ENCODE measurements at places on chromosomes 6 and 20.

DNA sequence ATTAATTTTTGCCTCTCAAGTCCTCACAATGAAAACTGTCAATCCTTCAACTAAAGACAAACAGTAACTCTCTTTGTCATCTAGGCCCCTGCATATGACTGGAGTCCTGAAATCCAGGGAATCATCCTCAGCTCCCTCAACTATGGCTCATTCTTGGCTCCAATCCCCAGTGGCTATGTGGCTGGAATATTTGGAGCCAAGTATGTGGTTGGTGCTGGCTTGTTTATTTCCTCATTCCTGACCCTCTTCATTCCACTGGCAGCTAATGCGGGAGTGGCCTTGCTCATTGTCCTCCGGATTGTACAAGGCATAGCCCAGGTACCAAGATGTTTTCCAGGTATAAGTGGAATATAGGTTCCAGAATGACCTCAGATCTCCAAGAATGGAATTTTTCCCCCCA is 15.4 kb downstream of the SLC17A4 start:
- no peak for DNase-seq

DNA sequence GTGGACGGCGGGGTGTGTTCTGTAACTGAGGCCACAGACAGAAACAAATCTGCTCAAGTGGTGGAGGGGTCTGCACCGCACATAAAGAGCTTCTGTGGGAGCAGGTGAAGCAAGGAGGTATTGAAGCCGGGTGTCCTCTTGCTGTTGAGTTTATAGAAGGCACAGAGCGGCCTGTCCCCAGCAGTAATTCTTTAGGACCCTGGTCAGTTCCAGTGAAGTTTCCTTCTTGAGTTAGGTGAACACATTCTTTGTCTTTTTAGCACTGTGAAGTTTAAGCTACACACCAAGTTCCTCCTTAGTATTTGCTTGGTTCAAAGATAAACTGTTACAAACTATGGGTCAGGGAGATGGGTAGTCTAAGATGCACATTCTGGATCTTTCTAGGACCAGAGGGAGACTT is 6.1 kb downstream of the PRDM1 start:
- DNase-seq, result no peak

DNA sequence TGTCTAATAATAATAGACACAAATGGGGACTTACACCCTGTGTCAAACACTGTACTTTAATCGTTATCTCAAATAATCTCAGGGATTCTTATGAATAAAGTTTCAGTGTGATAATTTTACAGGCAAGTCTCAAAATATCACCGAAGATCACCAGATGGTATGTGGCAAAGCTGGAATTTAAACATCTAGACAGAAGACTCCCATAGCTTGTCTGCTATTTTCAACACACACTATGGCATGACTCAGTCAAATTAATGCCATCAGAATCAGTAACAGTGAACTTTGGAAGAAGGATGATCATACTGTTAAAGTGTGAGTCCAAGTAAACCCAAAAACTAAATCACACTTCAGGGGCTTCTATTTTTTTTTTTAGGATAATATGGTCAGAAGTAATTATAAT is 867.6 kb upstream of the FLRT3 start:
- no peak for DNase-seq

- no peak for DNase-seq
Observed at GRCh38 chr6:79196912-79197311, 37.6 kb downstream of the HMGN3 start.

DNA sequence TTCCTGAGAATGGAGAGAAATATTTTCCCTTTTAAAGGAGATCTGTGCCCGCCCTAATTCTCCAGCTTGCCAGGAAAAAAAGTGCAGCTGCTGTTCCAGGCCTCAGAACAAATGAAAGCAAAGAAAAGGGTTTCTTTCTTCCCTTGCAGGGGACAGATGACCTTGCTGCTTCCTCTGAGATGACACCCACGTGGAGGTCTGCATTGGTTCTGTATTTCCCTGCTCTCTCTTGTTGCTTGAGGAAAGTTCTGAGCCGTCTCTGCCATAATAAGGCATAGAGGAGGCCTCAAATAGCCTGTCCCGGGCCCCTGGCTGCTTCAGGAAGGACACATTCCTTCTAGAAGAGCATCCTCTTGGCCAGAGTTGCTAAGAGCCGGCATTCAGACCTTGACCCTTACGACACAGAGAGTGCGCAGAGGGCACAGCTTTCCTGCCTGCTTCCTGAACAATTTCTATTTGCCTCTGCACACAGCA is 501.8 kb upstream of the SULF2 start:
- peak; percentile 19 for DNase-seq

DNA sequence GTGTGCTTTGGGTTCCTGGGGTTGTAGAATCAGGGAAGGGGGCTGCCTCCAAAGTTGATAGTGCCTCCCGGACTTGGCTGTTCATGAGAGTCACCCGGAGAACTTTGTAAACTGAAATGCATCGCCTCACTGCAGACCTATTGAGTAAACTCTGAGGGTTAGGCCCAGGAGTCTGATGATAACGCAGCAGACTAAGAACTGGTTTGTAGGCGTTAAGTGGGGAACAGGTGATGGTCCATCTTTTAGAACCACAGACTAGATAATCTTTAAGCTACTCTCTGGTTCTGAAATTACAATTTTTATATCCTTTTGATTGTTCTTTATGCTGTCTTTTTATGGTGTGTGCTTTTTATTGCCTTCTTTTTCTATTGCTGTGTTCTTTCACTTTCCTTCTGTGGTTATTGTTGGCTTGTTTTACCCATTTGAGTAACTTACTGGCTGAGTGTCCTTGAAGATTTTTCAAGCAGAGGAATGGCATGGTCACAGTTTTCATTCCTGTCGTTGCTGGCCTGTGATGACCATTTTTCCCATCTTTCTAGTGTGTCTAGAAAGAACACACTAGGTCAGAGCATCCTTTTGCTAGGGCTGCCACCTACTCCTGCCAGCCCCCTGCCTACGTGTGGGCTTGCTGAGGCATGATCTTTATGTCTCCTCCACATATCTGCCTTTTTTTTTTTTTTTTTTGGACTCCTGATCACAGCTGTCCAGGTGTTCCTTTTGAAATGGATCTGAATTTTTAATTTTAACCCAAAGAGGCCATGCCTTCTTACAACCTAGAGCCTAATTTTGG is 30.9 kb downstream of the LRRC1 start:
- no peak for DNase-seq
